SHP77 treated with DMSO at 0.1 percent for 48 hours (cell line): ENCODE measurements at places on chromosomes 4 and X.

- DNase-seq = no peak
These were observed 60.1 kb downstream of the LRP2BP start for GRCh38 chr4:185335579-185335978.

- DNase-seq = no peak
These were observed 831.1 kb upstream of the PABPC4L start for GRCh38 chr4:135032670-135033069.

GRCh38 chrX:24242649-24243175, 71.2 kb downstream of the SUPT20HL2 start:
- no peak for DNase-seq

- DNase-seq = no peak
These were observed 118.7 kb upstream of the PRPS2 start for GRCh38 chrX:12672367-12673106.

DNA sequence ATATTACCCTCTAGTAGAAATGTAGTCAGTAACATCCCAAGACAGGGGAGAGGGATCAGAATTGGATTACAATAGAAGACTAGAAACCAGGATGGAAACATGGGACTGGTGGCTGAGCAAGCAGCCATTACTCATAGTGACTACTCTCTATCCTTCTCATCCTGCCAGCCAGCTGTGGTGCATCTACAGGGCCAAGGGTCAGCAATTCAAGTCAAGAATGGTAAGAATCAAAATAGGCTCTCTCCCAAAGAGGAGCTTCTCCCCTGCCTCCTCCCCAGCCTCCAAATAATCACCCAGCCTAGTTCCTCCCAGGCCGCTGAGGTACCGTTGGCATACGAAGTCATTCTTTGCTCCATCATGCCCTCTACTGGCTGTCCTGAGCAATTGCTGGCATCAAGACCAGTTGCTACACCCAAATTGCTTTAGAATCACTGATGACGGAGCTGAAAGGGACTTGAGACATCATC, 19.4 kb downstream of the AWAT2 start:
- peak; percentile 2 for DNase-seq

DNA sequence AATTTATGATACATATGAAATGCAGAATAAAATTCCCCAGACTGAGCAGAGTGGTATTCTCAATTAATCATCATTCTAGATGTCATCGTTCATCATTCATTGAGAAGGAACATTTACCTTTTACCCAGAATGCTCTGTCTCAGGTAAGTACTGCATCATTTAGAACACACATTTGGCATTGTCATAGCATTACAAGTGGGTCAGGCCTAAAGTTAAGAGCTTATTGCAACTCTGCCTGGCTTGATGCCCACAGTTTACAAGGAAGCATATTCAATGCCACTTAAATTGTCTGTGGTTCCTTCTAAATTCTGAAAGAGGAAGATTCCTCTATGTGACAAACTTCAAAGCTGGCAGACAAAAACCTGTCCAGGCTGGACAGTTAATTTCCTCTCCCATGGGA, 87.3 kb downstream of the CAMK2D start:
- DNase-seq = no peak

- DNase-seq = no peak
These were observed 4.5 kb downstream of the C1GALT1C1 start for GRCh38 chrX:120625371-120625770.

DNA sequence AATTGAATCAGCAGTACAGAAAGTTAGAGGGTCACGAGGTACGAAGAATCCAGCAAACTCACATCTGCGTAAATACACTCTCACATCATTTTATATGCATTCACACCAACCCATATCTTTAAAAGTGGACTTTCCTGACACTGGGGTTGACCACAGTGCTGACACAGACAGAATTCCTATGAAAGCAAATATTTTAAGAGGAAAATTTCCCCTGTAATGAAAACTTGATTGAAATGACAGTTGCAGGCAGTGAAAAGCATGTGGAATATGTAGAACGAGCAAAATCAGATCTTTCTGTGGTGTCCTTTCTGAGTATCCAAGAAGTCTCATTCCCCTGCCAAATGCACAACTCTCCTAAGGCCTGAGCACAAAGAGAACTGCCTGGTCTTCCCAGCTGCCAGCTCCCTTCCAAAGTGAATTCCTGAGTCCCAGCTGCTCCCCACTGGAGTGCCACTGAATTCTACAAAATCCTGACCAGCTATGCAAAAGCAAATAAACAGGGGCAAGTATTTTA, 50.5 kb upstream of the FAM9C start:
- no peak for DNase-seq

- DNase-seq = no peak
These were observed 13.4 kb downstream of the SLC10A7 start for GRCh38 chr4:146508229-146508939.

DNA sequence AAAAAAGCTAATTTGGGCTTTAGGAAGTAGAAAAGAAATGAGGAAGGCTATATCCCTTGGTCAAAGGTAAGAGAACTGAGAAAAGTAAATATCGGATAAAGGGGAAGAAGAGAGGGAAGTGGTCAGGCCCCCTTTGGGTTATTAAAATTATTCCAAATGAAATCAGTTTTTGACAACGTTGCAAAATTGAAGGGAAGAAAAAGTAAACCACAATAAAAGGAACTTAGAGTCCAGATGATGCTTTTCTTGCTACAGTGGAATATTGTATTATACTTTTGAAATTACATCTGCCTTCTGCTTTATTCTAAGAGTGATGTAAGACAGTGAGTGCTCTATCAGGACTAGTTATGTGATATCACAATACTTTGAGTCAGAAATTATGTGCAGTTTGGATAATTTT, 59.4 kb upstream of the RBPJ start:
- no peak for DNase-seq
